NCI-H446 (cell line): ENCODE measurements at places on chromosomes 13 and 19.

DNA sequence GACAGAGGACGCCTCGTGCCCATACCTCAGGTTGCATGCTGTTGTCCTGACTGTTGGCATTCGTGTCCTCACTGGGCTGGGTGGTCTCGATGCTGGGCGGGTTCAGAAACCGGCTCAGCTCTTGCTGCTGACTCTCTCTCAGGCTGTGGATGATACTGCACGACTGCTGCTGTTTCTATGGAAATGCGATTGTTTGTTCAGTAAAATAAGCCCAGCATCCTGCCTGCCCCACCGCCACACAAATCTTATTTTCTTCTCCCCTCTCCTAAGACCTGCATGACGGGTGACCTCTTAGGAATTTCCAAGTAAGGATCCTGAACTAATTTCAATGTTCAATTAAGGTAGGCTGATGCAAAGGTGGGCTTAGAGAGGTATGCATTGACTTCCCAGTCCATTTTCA is 356.5 kb downstream of the NALCN start:
- DNase-seq, result no peak

DNA sequence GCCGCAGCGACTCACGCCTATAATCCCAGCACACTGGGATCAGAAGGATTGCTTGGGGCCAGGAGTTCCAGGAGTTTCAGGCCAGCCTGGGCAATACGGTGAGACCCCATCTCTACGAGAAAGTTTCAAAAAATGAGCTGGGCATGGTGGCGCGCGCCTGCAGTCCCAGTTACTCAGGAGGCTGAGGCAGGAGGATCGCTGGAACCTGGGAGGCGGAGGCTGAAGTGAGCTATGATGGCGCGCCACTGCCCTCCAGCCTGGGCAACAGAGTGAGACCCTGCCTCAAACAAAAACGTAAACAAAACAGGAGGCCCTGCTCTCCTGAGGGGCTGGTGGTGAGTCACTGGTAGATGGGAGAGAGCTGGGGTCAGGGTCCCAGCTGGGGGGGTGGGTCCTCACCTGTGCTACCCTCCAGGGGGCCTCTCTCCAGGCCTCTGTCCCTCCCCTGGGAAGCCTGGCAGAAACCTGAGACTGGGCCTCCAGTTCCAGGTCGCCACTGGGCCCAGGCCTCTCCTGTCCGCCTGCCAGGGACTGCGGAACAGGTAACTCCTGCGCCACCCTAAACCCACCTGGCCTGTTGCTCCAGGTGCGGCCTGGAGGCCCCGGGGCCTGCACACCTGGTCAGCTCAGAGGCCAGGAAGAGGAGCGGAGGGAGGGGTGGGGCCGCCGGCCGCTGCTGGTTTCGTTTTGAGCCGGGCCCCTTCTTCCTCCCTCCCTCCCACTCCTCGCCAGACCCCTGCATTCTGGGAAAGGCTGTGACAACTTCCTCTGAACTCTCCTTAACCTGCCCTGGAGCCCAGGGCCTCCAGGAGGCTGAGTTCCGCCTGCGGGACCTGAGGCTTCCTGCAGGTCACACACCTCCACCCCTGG is 17.2 kb upstream of the ZBTB7A start:
- DNase-seq, result no peak

- no peak for DNase-seq
These were observed 6.9 kb downstream of the NPHS1 start for GRCh38 chr19:35845215-35846037.

GRCh38 chr19:3359015-3359918 is 7.1 kb upstream of the NFIC start:
- DNase-seq, result no peak

DNA sequence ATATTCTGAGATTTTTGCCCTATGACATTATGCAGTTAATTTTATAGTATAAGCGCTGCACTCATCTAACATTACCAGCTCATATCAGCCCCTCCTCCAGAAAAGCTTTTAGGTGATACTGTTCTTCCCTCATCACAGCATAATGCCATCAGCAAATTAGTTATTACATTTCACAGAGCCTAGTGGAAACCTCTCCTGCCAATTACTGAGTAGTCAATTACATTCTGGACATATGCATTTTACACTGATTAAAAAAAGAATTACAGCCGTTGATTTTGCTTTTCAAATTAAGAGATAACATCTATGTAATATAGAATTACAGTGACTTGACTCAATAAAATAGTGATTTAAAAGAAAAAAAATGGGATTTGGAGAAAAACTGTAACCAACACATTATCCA is 542.1 kb downstream of the UQCRFS1 start:
- no peak for DNase-seq
